ENCODE measurements at places on chromosomes 16 and 17.
A peak's percentile ranks its signal among the peaks of the same experiment; 100 is the strongest.

DNA sequence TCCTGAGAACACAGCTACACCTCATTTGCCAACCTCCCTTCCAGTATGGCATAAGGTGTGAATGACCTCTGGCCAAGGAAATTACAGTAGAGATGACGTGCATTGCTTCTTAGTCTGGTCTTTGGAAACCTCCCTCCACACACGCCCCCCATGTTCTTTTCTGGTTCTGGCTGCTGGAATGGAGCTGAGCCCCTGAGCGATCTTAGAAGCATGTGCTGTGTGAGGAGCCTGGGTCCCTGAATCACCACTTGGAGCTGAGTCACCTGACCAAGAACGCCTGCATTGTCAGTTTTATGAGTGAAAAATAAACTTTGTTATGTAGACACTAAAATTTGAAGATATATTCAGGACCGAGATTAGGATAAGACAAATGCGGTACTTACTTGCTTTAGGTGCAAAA lies 51.4 kb downstream of the HS3ST3A1 start:
- DNase-seq, result peak; percentile 50

DNA sequence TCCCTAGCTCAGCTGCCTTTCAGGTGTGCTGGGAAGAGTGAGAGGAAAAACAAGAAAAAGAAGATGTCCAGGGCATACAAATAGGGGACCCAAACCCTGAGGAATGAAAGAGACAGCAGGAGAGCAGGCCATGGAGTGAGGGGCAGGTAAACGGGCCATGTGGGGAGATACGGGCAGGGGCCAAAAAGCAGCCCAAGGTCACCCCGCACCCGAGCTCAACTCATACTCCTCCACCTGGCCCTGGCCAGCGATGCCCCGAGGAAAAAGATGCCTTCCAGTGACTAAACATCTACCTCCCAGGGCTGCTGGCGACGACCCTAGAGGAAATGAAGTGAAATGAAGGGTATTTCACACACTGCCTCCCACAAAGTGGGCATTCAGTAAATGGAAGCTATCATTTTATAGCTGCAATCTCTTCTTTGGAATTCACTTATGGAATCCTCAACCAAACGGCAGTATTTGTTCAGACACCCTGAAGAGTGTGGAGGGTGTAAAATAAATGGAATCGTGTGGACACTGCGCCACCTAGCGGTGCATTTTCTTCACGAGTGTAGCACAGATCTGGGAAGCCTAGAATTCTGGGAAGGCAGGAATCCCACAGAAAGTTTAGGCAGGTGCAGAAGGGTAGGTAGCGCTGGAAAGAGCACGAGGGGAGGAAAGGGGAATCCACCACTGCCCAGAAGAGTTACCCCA lies 14.9 kb downstream of the ELAC2 start:
- DNase-seq, result peak; percentile 68

DNA sequence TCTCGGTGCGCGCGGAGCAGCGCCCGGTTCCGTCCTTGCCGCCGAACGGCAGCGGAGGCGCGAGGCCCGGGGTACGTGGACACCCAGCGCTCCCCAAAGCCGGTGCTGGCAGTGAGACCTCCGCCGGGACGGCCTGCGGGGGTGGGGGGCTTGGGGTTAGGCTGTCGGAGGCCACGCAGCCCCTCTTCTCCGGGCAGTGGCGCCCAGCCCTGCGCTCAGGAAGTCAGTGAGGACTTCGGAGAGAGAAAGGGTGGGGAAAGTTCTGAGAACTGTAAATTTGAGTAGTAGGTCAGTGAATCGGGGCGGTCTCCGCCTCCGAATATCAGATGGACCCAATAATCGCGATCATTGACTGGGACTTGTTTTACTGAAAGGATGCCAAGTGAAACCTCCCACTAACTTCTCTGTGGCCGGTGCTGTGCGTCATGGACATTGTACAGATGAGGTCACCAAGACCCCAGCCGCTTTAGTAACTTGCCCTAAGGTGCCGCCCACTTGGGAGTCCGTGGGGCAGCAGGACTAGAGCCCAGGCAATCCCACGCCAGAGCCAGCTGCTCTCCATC lies 468 bp downstream of the IL4R start:
- peak; percentile 74 for DNase-seq

DNA sequence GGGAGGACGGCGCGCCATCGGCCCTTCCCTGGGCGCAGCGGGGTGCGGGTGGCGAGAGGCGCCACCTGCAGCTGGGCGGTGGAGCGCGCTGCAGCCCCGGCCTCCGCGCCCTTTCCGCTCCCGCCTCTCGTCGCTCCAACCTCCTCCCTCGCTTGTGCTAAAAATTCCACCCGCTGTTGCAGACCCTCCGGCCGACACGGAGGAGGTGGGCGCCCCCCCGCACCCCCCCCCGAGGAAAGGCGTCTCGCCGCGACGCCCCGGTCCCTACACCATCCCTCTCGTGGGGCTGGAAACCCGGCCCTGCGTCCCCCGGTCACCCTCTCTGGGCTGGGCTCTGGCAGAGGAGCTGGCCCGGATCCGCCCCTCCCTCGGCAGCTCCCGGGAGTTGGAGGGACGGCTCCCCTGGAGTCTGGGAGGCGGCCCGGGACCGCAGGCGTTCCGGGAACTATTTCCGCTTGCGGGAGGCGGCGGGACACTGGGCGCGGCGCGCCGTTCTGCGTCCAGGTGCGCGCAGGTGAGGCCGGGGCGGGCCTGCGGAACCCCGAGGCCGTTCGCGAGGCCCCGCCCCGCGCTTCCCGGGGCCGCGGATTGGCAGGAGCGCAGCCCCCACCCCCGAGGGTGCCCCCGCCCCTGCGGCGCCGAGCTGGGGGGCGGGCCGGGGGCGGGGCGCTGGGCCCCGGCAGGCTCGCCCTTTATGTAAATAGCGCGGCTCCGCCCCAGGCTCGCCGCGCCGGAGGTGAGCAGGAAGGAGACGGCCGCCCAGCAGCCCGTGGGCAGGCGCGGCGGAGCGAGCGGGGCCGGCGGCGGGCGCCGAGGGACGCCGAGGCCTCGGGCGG lies at the start of gene LLGL2:
Gene LLGL2 (plus strand): TSS at position 728 of the 836 bp plus-strand sequence. CDS start 17,730 bp downstream, outside the sequence.
- no peak for DNase-seq

DNA sequence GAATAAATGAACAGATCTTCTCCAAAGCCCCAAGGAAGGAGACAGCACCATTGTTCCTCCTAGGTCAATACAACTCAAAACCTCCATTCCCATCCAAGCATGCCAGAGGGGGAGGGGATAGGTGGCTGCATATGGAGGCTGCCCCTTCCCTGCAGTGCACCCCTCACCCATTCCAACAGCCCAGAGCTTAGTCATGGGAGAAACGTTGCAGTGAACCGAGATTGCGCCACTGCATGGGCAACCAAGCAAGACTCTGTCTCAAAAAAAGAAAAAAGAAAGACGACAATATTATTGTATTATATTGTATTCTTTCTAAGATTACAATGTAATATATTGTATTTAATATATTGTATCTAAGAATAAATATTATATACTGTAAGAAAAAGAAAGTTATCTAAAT lies 36.4 kb upstream of the CD300E start:
- DNase-seq, result no peak

DNA sequence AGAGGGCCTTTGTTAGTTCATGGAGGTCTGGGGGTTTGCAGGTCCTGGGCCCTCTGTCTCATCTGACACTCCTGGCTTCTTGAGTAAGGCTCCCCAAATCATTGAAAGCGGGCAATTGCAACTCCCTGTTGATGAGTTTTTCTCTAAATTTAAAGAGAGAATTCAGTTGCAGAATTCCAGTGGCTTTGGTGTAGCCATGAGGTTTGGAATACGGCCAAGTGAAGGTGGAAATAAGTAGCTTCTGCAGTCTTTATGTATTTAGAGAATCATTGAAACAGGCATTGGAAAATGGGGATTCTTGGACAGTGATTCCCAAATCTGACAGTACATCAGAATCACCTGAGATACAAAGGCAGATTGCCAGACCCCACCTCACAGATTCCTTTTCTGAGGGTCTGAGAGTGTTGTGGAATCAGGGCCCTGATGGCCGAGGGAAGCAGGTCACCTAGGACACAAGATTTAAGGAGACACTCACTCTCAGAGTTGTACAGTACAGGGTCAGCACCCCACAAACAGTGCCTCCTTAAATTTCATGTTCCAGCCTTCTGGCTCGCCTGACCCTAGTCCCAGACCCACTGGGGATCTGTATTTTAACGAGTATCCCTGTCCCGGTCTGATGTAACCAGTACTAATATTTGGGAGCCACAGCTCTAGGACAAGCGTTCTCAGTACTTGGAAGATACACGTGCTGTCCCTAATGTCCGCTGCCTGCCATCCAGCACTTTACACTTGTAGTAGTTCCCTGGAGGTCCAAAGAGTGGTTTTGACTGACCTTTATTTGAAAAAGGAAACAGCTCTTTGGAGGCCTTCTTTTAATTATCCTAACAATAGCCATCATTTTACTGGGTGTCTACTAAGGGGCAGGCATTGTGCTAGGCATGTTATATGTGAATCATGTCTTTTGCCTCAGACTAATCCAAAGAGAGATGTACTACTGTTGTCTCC lies 37.8 kb downstream of the YPEL2 start:
- peak; percentile 38 for DNase-seq

DNA sequence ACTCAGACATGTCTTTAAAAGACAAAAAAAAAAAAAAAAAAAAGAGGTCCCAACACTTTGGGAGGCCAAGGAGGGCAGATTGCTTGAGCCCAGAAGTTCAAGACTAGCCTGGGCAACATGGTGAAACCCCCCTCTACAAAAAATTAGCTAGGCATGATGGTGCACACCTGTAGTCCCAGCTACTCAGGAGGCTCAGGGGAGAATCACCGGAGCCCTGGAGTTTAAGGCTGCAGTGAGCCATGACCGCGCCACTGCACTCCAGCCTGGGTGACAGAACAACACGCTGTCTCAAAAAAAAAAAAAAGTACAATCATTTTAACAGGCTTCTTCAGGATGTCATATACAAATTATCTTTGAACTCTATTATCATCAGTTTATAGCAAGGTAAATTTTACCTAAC lies 22.0 kb downstream of the C16orf87 start:
- DNase-seq, result no peak

- peak; percentile 49 for DNase-seq
Observed at GRCh38 chr17:43907425-43907981, at the start of gene MPP2. MPP2 (minus strand) TSS chr17:43907536; CDS start chr17:43904460, 3,076 bp downstream.

DNA sequence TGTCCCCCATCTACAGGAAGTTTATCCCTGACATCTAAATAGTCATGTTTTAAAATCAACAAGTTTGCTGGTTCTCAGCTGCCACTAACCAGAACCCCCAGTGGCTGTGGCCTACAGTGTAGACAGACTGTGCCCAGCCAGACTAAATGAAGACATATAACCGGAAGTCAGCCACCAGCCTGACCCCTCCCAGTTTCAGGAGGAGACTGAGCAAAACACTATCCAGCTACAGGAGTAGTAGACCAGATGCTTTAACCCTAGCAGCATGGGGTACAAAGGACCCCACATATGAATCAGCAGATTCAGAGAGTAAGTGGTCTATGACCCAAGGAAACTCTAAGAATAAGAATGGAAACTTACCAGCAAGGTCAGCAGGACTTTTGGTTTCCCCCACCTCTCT lies 83.4 kb downstream of the HIC1 start:
- DNase-seq, result peak; percentile 51

- DNase-seq, result no peak
Observed at GRCh38 chr17:79536212-79536840, 74.5 kb downstream of the RBFOX3 start.

DNA sequence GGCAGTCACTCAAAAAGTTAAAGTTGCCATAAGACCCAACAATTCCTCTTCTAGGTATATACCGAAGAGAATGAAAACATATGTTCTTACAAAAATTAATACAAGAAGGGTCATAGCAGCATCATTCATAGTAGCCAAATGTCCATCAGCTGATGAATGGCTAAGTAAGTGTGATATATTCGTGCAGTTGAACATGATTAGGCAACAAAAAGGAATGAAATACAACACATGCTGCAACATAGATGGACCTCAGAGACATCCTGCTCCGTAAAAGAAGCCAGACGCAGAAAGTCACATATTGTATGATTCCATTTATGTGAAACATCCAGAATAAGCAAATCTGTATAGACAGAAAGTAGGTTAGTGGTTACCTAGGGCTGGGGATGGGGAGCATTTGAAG lies 229.4 kb upstream of the CACNG5 start:
- DNase-seq, result no peak

GRCh38 chr17:32503251-32504165 lies 16.7 kb downstream of the CDK5R1 start:
- peak; percentile 81 for DNase-seq

- DNase-seq, result no peak
Observed at GRCh38 chr16:22191532-22192260, 14.4 kb upstream of the EEF2K start.

- DNase-seq, result no peak
Observed at GRCh38 chr17:65797809-65798208, 236.4 kb upstream of the AXIN2 start.

DNA sequence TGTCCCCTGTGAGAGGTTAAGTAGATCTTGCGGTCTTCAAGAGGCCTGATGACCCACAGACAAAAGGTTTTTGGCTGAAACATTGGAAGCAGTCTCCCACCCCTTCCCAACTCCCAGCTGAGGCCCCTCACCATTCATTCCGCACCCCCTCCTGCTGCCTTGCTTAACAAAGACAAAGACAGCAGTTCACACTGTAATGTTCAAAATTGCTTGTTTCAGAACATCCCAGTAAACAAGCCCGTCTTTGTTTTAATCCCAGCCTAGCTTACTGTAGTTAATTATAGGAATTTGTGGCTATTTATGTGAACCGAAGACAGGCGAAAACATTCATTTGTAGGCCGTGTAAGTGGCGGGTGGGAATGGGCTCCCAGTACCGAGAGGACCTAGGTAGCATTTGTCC lies 55.7 kb downstream of the IRX5 start:
- DNase-seq, result no peak

DNA sequence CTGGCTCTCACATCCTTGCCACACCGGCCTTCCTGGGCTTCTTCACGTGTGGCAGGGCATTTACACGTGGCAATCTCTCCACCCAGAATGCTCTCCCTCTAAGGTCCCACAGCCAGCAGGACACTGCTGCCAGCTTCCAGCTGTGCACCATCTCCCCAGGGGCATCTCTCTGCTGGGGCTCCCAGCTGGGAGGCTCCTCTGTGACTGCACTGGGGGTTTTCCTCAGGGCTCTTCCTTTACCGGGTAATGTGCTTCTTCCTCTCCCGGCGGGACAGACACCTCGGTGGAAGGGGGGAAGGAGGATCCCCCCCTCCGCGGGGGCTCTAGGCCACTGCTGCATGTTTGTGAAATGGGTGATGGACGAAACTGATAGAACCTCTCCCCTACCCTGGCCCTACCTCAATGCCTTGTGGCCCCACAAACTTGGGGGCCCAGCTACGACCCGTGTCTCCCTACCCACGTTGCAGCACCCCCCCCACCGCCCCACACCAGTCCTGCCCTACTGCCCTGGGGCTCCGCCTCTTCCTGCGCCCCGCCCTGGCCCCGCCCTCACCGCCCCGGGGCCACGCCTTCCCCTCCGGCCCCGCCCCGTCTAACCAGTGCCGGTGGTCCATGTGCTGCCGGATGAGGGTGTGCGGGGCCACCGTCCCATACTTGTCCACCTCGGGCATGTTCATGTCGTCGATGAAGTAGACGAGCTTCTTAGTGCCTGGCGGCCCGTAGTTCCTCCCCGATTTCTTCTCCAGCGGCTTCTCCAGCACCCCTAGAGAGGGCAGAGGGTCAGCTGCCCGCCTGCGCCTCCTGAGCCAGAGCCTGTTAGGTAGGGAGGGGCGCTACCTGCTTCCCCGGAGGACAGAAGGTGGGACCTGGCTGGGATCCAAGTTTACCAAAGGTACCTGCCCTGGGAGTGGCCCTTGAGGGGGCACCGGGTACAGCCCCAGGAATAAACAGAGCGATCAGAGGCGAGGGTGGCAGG lies 92.6 kb downstream of the DNAH17 start:
- no peak for DNase-seq

Data from LHCN-M2 (cell line).